Esophagus muscularis mucosa (tissue), 4 donors: ENCODE measurements at places on chromosomes 5 and 9. TPM values are rescaled to one million over a fixed set of nuclear protein-coding genes. Genes with fewer than 3 reads are reported as not detected.

DNA sequence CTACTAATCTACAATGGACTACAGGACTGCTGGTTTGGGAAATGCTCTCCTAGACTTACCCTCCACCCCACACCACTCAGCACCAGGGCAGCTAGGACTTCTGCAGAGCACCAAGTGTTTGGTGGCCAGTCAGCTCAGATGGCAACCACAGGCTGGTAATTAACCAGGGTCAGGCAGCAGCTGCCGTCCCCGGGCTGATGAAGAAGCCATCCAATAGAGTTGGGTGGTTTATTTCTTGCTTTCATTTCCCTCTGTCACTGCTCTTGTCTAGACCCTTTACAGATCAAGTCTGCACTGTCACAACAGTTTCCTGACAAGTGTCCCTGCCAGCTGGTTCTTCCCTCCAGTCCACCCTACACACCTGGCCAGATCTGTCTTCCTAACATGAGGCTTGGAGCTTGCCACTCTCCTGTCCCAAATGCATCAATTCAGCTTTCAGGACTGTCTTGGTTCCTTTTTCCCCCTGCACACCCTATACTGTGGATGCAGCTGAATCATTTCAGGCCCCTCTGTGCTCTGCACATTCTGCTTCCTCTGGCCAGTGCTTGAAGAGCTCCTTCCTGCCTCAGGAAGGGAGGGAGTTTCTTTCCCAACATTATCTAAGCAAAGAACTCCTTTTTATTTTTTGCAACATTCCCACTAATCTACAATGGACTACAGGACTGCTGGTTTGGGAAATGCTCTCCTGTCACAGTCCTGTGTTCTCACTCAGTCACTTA lies 30.2 kb upstream of the HSPA9 start:
- no peak overlapping the region for H3K4me3 ChIP-seq
- H3K36me3 ChIP-seq, result no peaks in the 10 kb centered on the region
- no peak overlapping the region for H3K27ac ChIP-seq

- peaks cover 99% of the 10 kb centered on the region for H3K4me1 ChIP-seq
- no peaks in the 10 kb centered on the region for H3K27me3 ChIP-seq
- H3K27ac ChIP-seq, result no peak overlapping the region
- no peaks in the 10 kb centered on the region for H3K36me3 ChIP-seq
Measured at GRCh38 chr5:139306628-139307379, 13.3 kb downstream of the MATR3 start.

DNA sequence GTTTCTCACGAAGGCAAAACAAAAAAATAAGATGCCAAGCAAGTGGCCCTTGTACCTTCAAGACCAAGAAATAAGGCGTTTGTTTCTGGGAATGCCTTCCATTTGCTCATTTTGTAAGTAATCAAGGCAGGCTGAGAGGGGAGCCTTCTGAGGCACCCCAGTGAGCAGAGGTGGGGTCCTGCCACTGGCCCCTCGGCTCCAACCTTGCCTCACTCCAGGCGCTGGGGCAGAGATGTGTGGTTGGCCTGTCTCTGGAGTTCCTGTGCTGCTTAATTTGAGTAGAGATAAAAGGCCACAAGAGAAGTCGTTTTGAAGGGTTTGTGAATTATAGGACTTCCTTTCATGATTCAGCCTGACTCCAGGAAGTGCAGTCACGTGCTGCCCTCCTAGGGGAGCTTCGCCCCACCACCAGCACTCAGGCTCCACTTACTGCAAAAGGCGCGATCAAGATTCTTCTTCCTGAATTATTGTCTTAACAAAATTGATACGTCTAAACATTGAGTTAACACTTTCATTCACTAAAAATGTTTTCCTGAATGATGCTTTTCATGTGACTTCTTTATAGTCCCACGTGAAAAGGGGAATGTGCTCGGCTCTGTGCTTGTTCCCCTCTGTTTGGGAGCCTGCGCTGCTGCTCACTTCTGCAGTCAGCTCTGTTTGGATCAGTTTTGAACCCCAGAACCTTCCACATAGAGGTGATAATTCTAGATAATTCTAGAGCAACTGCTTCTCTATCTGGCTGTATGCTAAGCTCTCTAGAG lies 13.7 kb downstream of the SYK start:
- no peak overlapping the region for H3K27ac ChIP-seq
- no peaks in the 10 kb centered on the region for H3K36me3 ChIP-seq
- H3K27me3 ChIP-seq, result no peaks in the 10 kb centered on the region
- DNase-seq, result no peak
- no peaks in the 10 kb centered on the region for H3K4me1 ChIP-seq
- no peak overlapping the region for H3K4me3 ChIP-seq

GRCh38 chr9:92147030-92147851 lies 32.0 kb upstream of the SPTLC1 start:
- DNase-seq, result no peak
- H3K27me3 ChIP-seq, result no peaks in the 10 kb centered on the region
- peak overlapping the region; percentile 6 for H3K4me3 ChIP-seq
- H3K27ac ChIP-seq, result peak overlapping the region; percentile 68

DNA sequence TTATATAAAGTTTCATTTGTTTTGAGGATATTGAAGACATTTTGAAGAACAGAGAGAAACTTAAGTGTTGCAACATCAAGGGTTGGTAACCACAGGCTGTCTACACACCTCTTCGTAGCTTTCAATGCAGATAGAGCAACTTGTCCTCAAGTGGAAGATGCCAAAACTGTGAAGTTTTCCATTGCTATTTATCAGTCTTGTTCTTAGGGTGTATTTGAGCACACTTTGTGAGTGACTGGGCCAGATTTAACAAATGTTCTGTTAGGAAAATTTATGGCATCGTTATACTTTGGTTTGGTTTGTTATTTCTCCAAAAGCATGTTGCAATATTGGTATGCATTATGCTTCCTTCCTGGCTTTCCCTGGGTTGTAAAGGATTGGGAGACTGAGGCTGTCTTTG lies 31.6 kb downstream of the NNT start:
- H3K27ac ChIP-seq, result no peak overlapping the region
- peaks cover 23% of the 10 kb centered on the region for H3K36me3 ChIP-seq
- no peak for DNase-seq
- H3K4me1 ChIP-seq, result peaks cover 34% of the 10 kb centered on the region
- no peak overlapping the region for H3K4me3 ChIP-seq

DNA sequence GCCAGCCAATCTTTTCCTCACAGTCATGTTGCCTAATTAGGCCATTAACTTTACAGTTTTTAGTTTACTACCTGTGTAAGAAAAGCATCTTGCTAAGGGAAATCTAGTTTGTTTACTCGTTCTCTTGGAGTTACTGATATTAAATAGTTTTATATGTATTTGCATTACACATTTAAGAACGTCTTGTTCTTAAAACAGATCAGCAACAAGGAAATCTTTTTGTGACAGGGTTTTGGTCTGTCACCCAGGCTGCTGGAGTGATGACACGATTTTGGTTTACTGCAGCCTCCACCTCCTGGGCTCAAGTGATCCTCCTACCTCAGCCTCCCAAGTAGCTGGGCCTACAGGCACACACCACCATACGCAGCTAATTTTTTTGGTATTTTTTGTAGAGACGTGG lies 29.2 kb upstream of the MSH3 start:
- H3K36me3 ChIP-seq, result peaks cover 14% of the 10 kb centered on the region
- no peak overlapping the region for H3K27ac ChIP-seq

- no peak overlapping the region for H3K4me3 ChIP-seq
- H3K36me3 ChIP-seq, result no peaks in the 10 kb centered on the region
- DNase-seq, result no peak
- no peak overlapping the region for H3K27ac ChIP-seq
- H3K27me3 ChIP-seq, result no peaks in the 10 kb centered on the region
Measured at GRCh38 chr5:56812110-56812509, 3.2 kb upstream of the MAP3K1 start.

- H3K27ac ChIP-seq, result peak overlapping the region; percentile 53
- no peaks in the 10 kb centered on the region for H3K36me3 ChIP-seq
- no peaks in the 10 kb centered on the region for H3K27me3 ChIP-seq
- H3K4me3 ChIP-seq, result peak overlapping the region; percentile 49
- no peak for DNase-seq
Measured at GRCh38 chr5:107570805-107571531, 99.8 kb downstream of the EFNA5 start.

DNA sequence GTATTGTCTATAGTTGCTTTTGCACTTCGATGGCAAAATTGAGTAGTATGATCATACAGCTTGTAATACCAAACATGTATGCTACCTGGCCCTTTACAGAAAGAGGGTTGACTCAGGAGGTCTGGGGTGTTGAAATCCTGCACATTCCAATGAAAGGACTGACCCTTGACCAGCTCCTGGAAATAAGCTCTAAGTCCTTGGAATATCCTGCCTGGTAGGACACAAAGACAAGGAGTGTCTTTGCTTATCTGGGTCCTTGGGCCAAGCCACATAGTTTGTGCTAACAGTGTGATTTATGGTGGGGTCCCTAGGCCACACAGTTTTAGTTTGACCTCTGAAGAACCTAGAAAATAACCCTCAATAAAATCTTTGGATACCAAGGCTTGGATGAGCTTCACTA lies 89.3 kb upstream of the FTMT start:
- no peaks in the 10 kb centered on the region for H3K4me1 ChIP-seq
- no peak for DNase-seq
- no peak overlapping the region for H3K27ac ChIP-seq
- H3K36me3 ChIP-seq, result no peaks in the 10 kb centered on the region

Gene SDHA
- 124 TPM for total RNA-seq
